HFF-Myc (cell line): ENCODE measurements at places on chromosomes 4 and X.

GRCh38 chrX:74779175-74779574, 146.1 kb downstream of the NEXMIF start:
- no peak for DNase-seq

DNA sequence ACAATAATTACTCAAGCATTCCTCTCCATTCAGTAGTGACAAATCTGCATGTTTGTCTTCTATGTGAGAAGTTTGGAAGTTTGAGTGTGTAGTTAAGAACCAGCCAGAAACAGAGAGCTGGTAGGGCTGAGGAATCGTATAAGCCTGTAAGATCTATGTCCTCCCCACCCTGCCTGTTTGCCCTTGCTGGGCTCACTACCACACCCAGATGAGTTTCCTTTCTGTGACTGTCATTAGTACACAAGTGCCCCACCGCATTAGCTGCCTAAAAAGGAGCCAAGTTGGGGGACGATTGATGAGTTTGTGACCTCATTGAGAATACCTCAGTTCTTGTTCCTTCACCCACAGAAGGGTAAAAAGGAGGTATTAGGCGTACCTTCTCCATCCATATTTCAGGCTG, 28.3 kb downstream of the DOCK11 start:
- no peak for DNase-seq

- DNase-seq = no peak
Observed at GRCh38 chrX:13983734-13984133, 46.0 kb downstream of the GEMIN8 start.

GRCh38 chr4:188121530-188121929, 12.1 kb upstream of the TRIML2 start:
- DNase-seq = no peak

DNA sequence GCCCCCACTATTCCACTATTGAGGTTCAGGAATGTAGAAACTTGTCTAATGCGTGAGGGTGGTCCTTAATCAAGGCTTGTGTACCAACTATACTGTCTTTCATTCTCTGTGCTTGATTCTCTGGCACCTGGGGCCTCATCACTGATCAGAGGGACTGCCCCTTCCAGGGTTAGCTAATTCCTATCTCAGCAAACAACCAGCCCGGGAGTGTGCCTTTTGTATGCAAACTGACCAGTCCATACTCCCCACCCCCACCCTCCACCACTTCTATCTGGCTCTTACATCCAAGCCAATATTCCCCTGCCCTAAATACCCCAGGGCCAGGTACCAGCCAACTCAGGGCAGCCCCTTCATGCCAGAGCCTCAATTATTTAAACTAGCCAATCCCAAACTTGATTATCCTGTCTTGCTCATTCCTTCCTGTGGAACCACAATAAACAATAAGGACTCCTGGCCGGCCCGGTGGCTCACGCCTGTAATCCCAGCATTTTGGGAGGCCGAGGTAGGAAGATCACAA, 59.3 kb downstream of the FTHL17 start:
- no peak for DNase-seq

DNA sequence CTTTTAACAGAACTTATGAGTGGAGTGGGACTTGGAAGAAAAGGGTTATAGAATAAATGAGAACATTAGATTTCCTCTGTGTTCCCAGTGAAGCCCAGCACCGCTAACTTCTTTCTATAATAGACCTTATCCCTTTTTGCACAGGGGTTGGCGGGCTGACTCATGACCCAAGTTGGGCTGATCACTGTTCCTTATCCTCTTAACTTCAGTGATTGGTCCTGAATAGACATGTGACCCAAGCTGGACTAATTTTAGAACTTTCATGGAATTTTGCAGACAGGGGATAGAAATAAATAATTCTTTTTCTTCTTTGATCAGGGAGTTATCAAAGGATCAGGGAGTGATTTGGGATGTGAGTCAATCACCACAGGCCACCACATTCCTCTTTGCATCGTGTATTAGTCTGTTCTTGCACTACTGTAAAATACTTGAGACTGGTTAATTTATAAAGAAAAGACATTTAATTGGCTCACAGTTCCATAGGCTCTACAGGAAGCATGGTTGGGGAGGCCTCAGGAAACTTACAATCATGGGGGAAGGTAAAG, 75.9 kb downstream of the UCHL1 start:
- DNase-seq = no peak

DNA sequence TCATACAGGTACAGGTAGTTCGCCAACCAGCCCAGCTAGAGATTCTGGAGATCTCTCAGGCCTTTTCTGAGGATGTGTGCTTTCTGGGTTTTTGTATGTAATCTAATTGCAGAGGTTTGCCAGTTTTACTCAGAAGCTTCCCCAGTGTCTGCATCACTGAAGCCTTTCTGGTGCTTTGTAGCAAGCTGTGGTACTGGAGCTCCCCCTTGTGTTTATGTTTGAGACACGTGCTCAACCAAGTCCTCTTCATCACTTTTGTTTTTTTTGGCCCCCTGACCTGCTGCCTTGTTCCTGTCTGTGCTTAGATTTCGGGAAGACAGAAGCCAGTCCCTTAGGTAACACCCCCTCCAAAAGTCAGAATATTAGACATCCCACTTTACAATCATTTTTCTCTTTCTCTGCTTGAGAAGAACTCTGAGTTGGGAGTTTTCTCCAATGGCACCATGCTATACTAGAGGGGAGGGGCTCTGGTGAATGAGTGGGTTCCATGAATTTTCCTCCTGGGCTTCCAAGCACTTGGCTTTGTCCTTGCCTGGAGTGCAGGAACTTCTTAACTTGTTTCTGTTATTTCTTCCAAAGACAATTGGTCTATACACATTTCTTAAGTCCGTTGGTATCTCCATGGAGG, 128.4 kb upstream of the TBC1D9 start:
- DNase-seq = peak; percentile 73

DNA sequence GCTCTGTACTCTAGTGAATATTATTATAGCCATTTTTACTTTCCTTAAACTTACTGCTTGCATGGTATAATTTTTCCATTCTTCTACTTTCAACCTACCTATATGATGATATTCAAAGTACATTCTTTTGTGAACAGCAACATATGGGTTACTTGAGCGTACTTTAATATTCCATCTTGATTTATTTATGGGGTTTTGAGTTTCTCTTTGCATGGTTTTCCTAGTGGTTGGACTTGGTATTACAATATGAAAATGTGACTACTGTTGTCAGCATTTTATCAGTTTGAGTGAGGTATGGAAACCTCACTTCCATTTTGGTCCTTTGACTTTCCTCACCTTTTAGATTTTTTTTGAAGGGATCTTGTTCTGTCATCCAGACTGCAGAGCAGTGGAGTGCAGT, 35.9 kb downstream of the ADGRG4 start:
- DNase-seq = no peak

DNA sequence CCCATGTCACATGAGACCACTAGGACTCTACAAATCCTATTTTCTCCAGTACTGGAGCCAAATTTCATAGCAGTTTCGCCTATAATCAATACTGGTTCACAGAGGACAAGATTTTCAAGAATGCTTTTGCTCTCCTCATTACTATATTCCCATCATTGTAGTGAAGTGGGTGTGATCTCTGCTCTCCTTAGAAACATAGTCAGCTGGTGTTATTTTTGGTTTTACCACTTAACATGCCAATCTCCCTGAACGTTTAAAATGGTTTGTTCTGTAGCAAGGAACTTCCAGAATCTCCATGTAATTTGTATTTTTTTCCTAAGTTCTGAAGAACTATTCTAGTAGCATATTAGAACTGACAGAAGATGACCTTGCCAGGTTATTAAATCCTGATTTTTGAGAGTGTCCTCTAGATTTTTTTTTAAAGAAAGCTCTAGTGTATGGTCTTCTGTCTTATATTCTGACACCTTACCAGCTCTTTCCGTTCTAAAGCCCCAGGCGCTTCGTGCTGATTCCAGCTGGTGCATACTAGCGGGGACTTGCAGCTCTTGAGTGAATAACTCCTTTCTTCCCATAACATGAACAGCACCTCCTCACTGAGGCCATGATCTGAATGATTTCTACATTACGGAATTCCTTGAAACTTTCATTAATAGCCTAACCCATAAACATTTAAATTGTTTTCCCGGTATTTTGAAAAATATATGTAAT, 1372.9 kb downstream of the TECRL start:
- no peak for DNase-seq

GRCh38 chr4:1988327-1988724, 20.4 kb downstream of the NELFA start:
- DNase-seq = no peak

- no peak for DNase-seq
Observed at GRCh38 chrX:49209434-49210251, 9.7 kb upstream of the SYP start.

DNA sequence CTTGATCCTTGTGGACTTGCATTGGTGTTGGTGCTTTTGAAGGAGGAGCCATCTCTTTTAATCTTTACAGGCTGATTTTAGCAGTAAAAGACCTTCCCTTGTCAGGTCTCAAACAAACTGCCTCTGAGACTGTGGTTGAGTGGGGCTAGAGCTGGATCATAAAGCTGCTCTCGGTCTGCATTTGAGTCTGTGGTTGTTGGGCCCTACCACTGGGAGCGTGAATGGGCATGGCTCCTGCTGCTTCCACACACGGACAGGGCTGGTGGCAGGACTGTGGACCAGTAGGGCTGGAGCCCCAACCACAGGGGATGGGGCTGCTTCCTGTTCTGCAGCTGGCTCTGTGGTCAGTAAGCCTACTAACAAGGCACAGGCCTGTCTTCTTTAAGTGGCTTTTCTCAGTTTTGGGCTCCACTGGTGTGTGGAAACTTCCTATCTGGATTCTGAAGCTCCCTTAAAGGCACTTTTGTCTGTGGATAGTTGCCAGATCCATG, 130.6 kb downstream of the RBM46 start:
- no peak for DNase-seq

GRCh38 chrX:53930515-53931380, 113.5 kb downstream of the PHF8 start:
- DNase-seq = no peak

GRCh38 chrX:23907111-23907497, 634 bp downstream of the APOO start:
- no peak for DNase-seq

DNA sequence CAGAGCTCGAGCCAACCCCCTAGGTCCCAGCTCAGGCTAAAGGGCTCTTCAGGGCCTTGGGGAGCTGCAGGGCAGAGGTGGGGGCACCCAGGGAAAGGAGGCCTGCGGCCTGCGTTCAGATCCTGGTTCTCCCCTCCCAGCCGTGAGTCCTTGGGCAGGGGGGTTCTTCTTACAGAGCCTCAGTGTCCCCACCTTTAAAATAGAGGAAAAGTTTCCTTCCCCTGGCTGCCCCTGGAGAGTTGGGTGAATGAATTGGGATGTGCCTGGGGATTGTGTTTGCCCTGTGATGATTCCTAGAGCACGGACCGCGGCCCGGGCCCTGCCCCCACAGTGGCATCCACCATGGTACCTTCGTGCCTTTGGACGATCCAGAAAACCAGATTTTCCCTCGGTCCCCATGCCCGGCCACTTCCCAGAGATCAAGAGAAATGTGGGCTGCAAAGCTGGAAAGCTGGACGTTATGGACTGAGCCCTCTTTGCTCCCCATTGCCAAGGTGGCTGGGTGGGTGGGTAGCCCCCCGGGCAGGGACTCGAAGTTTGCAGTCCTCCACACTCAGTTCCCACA, 11.4 kb downstream of the HTRA3 start:
- no peak for DNase-seq

DNA sequence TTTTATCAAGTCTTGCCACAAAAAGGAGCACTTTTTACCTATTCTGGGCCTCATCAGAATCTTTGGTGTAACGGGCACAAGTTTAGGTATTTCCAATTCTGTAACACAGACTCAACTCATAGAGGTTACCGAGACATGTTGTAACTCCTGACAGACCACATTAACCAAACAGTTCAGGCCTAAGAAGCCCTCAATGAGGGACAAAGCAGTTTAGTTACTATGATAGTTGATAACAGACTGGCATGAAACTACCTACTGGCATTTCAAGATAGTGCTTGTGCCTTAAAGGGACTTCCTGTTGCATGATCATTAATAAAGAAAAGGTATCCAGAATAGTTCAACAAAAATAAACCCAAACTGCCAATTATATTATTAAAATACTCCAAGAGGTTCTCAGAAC, 64.1 kb downstream of the HUWE1 start:
- no peak for DNase-seq

DNA sequence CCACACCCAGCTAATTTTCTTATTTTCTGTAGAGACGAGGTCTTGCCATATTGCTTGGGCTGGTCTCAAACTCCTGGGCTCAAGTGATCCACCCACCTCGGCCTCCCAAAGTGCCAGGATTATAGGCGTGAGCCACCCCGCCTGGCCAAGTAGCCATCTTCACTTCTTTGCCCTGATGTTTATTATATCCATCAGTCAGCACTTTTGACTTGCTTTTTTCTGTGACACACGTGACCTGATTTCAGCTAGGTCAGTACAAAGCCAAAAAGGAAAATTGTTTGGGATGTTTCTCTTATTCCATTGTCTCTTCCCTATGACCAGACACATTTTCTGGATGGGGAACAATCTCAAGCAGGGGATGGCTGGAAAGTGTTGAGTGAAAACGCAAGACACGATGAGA, 45.3 kb upstream of the MID1 start:
- DNase-seq = no peak

DNA sequence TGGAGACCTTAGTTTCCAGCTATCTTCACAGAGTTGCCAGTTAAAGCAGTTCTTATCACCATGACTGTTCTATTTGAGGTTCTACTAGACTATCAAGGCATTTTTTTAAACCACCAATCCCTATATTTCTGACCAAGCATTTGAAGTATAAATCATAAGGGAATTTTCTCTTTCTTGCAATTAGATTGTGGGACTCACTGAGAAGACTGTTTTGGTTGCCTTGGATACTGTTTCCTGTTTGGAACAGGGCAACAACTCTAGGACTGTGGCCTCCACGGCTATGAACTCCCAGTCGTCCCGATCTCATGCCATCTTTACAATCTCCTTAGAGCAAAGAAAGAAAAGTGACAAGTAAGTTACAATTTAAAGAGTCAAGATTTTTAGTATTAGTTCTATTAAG, 11.8 kb downstream of the KIF4A start:
- DNase-seq = no peak

GRCh38 chr4:62156205-62156604, 956.1 kb downstream of the ADGRL3 start:
- no peak for DNase-seq

- DNase-seq = no peak
Observed at GRCh38 chrX:111955901-111956300, 79.9 kb downstream of the TRPC5OS start.

DNA sequence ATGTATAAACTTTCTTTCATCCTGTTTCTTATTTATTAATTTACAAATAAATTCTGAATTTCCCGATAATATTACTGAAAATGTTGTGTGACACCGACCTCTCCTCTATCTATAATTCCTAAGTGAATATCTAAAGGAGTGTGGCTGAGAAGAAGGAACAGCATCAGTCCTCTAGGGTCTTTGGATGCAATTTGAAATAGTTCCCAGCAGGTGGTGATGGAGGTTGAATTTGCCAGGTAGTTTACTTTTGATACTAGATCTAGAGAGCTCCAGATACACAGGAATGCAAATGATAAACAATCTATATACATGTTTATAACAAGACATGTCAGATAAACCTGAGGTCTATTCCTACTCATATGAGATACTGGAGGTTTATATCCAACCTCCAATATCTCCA, 305.4 kb downstream of the PCDH18 start:
- DNase-seq = peak; percentile 19
